ENCODE measurements at places on chromosomes 3 and 15.

DNA sequence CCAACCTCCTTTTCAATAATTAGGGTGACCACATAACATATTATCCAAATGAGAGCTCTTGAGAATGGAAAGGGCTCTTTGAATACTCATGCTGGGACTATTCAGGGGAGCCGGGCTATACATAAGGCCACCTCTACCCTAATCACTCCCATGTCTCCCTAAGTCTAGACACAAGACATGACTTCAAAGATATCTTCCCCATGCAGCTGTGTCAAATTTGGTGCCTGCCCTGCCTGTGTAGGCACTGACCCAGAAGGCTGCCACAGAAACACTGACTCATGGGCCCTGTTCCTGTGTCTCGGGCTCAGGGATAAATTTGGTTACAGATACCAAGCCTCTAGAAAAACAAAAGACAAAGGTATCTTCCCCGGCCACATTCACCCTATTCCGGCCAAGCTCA is 70.3 kb downstream of the MYLK start:
- peak; percentile 33 for DNase-seq

DNA sequence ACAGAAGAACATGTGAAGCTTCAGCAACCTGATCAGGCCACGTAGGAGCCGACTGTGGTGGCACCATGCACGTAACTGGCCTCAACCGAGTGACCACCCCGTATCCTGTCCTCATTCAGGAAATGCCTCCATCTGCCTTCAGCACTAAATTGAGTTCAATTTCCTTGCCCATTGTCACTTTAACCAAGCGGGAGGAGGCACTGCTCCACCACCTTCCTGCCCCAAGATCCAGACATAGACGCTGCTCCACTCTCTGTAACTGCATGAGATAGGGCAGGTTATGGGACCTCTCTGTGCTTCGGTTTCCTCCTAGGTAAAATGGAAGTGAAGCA is 80.1 kb upstream of the POMGNT2 start:
- no peak for DNase-seq

DNA sequence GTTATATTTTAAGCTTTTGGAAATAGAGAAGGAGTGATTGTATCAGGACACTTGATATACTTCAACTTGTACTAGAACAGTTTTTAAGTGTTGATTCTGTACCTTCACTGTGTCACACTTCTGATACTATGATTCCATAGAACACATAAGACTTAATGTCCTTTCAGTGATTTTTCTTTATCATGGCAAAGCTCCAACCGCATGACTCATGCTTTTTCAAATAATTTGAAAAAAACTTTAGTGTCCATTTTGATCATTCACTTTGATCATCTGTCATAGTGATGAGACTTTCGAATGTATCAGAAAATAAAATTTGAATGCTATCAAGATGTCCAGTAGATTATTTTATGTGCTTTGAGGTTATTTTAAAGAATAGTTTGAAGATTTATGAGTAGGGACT is 32.0 kb downstream of the AP4E1 start:
- DNase-seq: peak; percentile 35

- DNase-seq: peak; percentile 62
These were observed at the start of gene TEX55 for GRCh38 chr3:119145500-119146167. TEX55 (plus strand) TSS chr3:119146165; CDS start chr3:119146190, 25 bp downstream.

GRCh38 chr3:103906304-103906703 is 1460.4 kb upstream of the ALCAM start:
- DNase-seq: no peak

DNA sequence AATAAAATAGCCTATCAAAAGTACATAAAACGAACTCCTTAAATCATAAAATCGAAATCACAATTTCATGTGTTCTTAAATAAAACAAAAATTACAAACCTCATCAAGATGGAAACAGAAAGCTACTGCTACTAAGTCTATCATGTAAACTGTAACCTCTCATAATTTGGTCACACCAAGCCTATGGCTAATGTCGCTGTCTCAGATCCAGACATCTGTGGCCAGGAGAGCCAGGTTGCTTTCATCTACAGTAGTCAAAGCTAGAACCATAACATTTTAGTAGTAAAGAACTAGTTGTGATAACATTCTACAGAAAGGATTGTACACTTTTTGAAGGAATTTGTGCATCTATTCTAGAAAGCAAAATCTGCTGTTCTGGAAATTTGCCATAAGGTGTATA is 197.4 kb upstream of the MBNL1 start:
- DNase-seq: no peak

GRCh38 chr3:148450819-148451218 is 246.9 kb upstream of the AGTR1 start:
- DNase-seq: no peak

DNA sequence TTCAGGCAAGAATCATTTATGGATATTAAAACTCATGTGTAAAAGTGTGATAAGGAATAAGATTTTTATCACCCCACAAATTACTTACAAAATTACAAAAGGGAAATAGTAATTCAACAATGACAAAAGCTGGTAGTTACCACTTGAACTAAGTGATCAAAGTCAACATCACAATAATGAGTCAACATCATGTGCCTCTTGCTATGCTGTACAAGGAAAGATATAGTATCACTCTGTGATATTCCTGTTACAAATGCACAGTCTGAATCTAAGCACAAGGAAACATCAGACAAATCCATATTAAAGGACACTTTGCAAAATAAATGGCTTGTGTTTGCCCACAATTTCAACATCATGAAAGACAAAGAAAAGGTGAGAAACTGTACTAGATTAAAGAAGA is 90.5 kb upstream of the PLCL2 start:
- no peak for DNase-seq

DNA sequence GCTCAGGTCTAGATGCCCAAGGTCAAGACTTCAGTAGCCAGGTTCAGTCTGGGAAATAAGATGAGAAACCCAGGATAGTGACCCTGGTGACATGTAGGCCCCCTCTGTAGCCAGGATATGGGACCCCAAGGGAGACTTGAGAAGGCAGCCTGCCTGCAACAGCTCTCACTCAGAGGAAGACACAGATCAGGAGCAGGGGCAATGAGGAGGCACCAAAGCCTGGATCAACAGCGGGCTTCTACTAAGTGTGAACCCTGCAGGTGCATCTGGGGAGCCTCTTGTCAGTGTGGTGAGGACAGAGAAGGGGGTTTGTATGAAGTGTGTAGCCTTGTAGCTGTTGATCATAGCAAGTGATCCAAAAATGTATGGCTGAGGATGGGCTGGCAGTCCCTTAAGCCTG is 25.4 kb downstream of the PLA2G4F start:
- DNase-seq: no peak

GRCh38 chr3:170815340-170815739 is 54.7 kb downstream of the RPL22L1 start:
- peak; percentile 66 for DNase-seq

GRCh38 chr15:78076231-78077052 is 1.1 kb downstream of the TBC1D2B start:
- DNase-seq: no peak

DNA sequence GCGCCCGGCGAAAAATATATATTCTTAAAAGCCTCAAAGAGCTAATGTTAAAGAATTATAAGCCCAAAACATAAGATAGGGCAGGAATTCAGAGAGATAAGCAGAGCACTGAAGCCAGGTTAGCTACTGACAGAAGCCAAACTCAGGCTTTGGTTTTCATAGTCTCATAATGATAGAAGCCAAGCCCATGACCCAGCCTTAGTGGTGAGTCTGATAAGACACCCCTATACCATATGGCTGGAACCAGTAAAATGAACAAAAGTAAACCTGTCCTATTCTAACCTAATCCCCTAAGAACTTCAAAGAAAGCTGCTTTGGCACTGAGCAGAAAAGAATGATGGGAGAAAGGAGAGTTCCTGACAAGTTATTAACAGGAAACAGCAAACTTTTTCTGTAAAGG is 25.9 kb downstream of the MYO9A start:
- no peak for DNase-seq

DNA sequence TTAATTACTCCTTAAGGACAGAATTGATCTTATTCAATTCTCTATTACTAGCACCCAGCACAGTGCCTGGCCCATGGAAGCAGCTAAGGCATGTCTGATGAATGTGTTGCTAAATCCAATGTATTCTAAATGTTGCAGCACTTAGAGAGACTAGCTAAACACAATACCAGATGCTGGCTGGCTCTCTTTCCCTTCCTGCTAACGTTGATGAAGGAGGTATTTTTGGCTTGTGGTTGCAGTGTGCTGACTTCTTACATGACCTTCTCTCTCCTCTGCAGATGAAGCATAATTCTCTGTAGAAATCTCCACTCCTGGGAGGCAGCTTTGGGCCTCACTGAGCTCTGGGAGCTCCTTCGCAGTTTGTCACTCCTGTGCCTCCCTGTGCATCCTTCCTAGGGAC is 183.6 kb downstream of the PEX5L start:
- DNase-seq: no peak

- no peak for DNase-seq
These were observed 155.5 kb upstream of the SLC24A5 start for GRCh38 chr15:47965297-47965696.

- DNase-seq: no peak
These were observed 26.5 kb downstream of the PLSCR1 start for GRCh38 chr3:146517684-146518435.

DNA sequence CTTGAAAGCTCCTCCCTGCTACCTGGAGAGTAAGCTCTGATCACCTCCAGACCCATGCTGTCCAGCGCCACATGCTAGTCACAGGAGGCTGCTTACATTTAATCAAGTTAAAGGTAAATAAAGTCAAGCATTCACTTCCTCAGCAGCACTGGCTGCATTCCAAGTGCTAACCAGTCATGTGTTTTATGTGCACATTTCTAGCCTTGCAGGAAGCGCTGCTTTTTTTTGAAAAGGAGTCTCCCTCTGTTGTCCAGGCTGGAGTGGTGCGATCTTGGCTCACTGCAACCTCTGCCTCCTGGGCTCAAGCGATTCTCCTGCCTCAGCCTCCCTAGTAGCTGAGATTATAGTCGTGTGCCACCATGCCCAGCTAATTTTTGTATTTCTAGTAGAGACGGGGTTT is 279.2 kb downstream of the GABRG3 start:
- DNase-seq: no peak

DNA sequence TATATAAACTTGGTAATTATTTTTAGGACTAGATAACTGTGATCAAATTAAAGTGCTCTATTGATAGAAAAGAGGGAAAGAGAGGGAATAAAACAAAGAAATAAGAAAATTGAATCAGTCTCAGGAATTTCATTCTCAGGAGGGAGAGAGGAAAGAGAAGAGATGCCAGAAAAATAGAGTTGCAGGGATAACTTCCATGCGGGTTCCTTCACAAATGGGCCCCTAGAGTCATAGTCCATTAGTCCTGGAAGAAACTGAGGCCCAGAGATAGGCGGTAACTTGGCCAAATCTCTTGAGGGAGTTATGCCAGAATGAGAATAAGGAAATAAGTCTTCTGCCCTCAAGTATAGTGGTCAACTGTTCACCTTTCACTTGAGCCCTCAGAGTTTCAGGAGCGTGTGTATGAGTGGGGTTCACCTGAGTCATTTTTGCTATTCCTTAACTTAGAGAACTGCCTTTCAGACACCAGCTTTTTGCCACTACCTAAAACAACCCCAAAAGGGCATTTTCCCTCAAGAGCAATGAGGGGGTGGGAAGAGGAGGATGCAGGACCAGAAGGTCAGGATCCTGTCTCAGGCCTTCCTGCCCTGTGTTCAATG is 192.6 kb downstream of the MEX3B start:
- no peak for DNase-seq

- no peak for DNase-seq
These were observed 1.8 kb downstream of the LMCD1 start for GRCh38 chr3:8503461-8503860.

GRCh38 chr3:61087465-61087864 is 163.8 kb downstream of the FHIT start:
- no peak for DNase-seq

GRCh38 chr3:25558796-25559195 is 105.9 kb downstream of the TOP2B start:
- no peak for DNase-seq

GRCh38 chr3:194117104-194117845 is 18.7 kb upstream of the HES1 start:
- no peak for DNase-seq

- DNase-seq: no peak
These were observed 132.6 kb upstream of the TBL1XR1 start for GRCh38 chr3:177329854-177330253.

DNA sequence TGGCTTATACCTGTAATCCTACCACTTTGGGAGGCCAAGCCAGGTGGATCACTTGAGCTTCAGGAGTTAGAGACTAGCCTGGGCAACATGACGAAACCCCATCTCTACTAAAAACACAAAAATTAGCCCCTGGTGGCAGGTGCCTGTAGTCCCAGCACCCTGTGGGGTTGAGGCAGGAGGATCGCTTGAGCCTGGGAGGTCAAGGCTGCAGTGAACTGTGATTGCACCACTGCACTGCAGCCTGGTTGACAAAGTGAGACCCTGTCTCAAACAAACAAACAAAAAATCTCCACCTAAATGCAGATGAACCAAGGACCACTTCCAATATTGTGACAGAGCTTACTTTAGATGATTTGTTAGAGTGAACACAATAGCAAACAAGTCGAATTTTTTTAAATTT is 53.7 kb downstream of the TP53BP1 start:
- no peak for DNase-seq

DNA sequence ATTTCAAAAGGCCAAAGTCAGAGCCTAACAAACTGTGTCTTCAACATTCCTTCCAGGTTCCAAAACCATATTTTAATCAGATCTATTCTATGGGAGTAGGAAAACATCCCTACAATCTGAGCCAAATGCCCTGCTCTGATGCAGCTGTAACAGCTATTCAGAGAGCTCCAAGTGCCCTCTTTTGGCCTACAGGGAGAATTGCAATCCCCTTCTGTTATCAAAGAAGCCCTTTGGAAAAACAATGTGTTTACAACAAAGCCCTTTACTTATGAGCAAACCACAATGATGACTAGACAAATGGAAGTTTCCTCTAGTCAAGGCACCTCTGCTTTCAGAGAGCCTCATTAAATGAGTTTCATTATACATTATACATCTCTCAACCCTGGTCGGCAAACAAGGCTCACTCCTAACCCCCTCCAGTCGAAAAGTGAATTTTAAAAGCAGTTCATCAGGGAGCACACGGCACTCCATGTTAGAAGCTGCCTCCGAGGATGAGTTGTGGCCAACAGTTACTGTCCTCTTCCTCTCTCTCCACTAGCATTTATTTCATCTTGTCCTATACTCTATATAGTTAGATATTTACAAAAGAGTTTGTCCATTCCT is 42.6 kb upstream of the TMCO5A start:
- peak; percentile 47 for DNase-seq

GRCh38 chr15:92107510-92107909 is 254.0 kb downstream of the SLCO3A1 start:
- DNase-seq: no peak

- DNase-seq: no peak
These were observed 12.8 kb upstream of the RFT1 start for GRCh38 chr3:53142986-53143385.

DNA sequence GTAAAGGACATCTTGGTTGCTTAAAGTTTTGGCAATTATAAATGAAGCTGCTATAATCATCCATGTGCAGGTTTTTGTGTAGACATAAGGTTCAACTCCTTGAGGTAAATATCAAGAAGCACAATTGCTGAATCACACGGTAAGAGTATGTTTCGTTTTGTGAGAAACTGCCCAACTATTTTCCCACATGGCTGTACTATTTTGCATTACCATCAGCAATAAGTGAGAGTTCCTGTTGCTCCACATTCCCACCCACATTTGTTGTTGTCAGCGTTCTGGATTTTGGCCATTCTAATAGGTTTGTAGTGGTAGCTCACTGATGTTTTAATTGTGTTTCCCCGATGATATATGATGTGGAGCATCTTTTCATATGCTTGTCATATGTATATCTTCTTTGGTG is 118.5 kb upstream of the KCNMB2 start:
- no peak for DNase-seq

GRCh38 chr3:69032142-69032541 is 18.7 kb upstream of the EOGT start:
- DNase-seq: no peak

Measured in MCF 10A (cell line).